Activated CD8-positive, alpha-beta T cell treated with anti-CD3 and anti-CD28 coated beads for 36 hours (primary cell): ENCODE measurements at places on chromosomes 4 and X. TPM values are rescaled to one million over a fixed set of nuclear protein-coding genes. Genes with fewer than 3 reads are reported as not detected.

The CSAG3 gene
- total RNA-seq, result not detected

The RRH gene
- not detected for total RNA-seq

The MAGEC3 gene
- total RNA-seq, result not detected

The SMR3B gene
- not detected for total RNA-seq

The TMPRSS11A gene
- total RNA-seq, result not detected

The ARMCX2 gene
- total RNA-seq, result 15.3 TPM

The PRKG2 gene
- total RNA-seq, result 0.54 TPM

The NCAPG gene
- total RNA-seq, result 65.9 TPM

The COX7B2 gene
- not detected for total RNA-seq

The VCX3A gene
- not detected for total RNA-seq

The CCNB3 gene
- 0.51 TPM for total RNA-seq

The ARMCX4 gene
- 4.8 TPM for total RNA-seq

The VCX gene
- total RNA-seq, result not detected

- DNase-seq, result no peak
Measured at GRCh38 chr4:148704291-148704690, 262.1 kb upstream of the NR3C2 start.

GRCh38 chrX:120750381-120750780 lies 120.5 kb upstream of the C1GALT1C1 start:
- DNase-seq, result no peak

DNA sequence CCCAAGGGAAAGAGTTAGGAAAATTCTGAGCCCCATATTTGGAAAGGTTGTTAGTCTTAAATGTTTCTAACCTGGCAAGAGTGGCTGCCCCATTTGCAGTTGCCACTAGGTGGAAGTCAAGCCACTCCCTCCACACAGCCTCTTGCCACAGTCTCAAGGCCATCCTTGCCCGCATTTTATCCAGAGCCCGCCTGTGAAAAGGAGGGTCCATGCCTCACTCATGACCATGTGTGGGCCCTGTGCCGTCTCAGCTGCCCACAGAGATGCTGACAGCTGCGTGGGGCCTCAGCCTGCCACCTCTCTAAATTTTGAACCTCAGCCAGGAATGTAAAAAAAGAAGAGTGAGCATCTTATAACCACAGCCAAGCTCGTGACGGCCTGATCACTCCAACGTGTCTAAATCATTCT lies 201.5 kb upstream of the FAM241A start:
- peak; percentile 15 for DNase-seq

- DNase-seq, result no peak
Measured at GRCh38 chrX:97119474-97120109, 235.9 kb downstream of the RPA4 start.

DNA sequence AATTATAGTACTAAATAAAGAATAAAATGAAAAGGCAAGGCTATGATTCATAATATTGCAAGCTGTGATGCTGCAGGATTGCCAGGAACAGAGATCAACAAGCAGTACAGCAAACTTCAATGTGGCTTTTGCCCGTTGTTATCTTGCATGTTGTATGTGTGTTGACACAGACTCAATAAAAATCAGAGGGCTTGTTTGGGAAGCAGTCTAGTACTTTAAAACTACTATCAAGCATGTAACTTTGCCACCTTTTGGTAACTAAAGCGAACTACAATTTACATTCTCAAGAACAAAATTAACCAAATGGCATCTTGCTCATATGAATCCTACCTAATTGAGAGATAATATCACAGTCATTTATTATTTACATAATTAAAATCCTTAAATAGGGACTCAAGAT lies 79.8 kb upstream of the GPM6A start:
- no peak for DNase-seq

DNA sequence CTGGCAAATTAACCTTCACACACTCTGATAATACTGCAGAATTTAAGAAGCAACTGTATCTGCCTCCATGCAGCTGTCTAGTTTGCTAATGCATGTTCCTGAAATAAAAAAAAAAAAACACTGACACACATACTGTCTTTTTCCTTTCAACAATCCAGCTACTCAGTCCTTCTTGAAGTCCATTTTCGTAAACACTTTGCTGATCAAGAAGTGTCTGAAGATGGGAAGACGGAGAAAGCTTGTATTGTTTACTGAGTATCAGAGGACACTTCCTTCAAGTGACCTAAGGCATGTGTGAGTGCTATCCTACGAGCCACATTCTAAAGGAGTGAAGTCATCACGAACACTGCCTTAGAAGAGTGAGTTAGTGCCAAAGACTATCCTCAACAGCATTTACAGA lies 82.6 kb downstream of the LUZP4 start:
- no peak for DNase-seq

GRCh38 chr4:47705326-47705981 lies 132.4 kb downstream of the CORIN start:
- no peak for DNase-seq

DNA sequence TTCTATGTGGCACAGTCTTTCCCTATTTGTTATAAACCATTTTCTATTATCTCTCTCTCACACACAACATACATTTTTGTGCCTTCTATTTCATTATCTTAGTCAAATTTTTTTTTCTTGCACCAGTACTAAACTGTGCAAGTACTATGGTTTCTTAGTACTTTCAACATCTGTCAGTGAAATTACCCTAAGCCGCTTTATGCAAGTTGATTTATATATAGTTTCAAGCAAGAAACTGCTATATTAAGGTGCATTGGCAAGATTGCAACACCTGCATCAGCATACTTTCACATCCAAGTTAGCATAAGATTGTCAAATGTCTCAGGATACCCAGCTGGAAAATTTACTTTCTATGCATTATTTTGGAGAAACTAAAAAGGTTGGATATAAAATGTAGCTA lies 180.2 kb upstream of the FSTL5 start:
- no peak for DNase-seq

DNA sequence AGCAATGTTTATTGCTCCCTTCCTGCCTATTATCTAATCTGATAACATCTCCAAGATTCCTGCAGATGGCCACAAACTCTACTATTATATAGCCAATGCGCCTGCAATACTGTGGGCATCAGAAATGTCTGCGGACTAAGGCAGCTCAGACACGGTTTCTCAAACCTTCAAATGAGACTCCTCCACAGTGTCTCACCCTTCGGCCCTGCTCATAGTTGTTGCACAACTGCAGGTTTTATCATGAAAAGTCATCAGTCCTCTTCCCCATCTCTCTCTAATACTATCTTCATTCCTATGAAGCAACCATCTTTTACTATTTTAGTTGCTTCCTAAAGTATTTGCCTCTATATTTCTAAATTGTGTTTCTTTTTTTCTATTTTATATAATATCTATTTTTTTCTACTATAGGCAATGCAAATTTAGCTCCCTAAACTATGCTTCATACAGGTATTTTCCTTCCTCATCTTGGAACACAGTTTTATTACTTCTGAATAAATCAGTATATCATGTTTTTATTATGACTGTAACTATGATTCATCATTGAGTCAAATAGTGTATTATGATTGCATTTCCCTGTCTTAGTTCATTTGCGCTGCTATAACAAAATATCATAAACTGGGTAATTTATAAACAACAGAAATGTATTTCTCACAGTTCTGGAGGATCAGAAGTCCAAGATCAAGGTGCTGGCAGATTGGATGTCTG lies 129.7 kb upstream of the EDNRA start:
- no peak for DNase-seq

- no peak for DNase-seq
Measured at GRCh38 chr4:158350161-158350560, 139.9 kb downstream of the TMEM144 start.

- DNase-seq, result no peak
Measured at GRCh38 chrX:40908026-40908425, 172.7 kb upstream of the MED14 start.

GRCh38 chrX:86809651-86810050 lies 661.4 kb downstream of the DACH2 start:
- no peak for DNase-seq

- no peak for DNase-seq
Measured at GRCh38 chr4:113593400-113594230, 167.9 kb downstream of the CAMK2D start.

GRCh38 chrX:132488180-132488705 lies 595 bp downstream of the MBNL3 start:
- DNase-seq, result peak; percentile 35

DNA sequence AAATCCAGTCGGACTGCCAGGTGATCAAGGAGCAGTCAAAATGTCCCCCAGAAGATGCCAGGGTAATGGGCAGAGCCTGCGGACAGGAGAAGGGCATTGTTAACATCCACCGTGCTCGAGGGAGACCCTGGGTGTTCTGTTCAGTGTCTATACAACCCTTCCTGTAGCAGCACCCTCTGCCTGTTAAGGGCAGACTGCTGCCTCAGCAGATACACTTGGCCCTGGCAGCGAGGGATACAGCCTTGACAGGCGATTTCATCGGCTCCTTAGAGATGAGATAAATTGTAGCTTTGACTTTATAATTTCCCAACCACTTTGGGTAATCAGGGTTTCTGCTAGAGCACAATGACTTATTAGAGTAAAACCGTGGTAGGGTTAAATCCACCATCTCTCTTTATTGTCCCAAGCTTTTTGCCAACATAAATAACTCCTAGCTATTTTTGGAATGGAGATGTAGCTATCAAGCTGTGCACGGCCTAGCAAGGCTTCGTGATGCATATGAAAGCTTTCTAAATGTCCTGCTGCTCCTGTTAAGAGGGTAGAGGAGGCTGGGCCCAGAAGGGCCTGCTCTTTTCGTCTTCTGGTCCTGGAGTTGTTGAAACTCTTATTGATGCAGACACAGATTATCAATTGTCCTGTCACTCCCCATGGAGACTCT lies 195.9 kb downstream of the CPEB2 start:
- no peak for DNase-seq

DNA sequence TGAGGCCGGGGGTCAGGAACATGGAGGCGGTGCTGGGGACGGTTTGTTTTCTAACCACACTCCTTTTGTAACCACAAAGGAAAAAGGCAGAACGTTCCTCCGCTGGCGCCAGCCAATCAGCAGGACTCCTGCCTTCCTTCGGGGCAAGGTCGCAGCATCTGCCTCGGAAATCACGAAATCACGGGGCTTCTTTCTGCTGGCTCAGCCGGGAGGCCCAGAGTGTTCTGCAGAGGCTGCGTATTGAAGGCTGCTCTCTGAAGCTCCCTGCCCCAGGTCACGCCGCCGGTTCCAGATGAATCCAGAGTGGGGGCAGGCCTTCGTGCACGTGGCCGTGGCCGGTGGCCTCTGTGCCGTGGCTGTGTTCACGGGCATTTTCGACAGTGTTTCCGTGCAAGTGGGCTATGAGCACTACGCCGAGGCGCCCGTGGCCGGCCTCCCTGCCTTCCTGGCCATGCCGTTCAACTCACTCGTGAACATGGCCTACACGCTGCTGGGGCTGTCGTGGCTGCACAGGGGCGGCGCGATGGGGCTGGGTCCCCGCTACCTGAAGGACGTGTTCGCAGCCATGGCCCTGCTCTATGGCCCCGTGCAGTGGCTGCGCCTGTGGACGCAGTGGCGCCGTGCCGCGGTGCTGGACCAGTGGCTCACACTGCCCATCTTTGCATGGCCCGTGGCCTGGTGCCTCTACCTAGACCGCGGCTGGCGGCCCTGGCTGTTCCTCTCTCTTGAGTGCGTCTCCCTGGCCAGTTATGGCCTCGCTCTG lies 9.4 kb downstream of the TMEM187 start:
- peak; percentile 80 for DNase-seq

DNA sequence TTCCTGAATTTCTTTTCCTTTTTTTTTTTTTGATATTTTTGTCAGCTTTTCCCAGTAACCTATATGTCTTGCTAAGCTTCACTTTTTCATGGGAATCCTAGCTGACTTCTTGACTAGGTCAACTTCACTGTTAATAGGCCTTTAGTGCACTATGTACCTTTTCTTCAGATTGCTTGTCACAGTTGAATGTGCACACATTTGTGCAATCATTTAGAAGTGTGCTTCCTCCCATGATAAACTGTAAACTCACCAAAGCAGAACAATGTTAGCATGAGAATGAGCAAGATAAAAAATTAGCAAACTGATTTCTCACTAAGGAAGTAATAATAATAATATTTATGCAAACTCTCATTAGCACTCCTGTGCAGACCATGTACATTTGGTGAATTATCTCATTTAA lies 173.2 kb downstream of the PABPC4L start:
- DNase-seq, result no peak

- DNase-seq, result peak; percentile 6
Measured at GRCh38 chr4:149031399-149031798, 589.2 kb upstream of the NR3C2 start.

- DNase-seq, result no peak
Measured at GRCh38 chrX:53422861-53423306, at the start of gene RIBC1. TSS of gene RIBC1 (plus strand) at chrX:53422873. CDS start at chrX:53426277, 3,404 bp downstream.

DNA sequence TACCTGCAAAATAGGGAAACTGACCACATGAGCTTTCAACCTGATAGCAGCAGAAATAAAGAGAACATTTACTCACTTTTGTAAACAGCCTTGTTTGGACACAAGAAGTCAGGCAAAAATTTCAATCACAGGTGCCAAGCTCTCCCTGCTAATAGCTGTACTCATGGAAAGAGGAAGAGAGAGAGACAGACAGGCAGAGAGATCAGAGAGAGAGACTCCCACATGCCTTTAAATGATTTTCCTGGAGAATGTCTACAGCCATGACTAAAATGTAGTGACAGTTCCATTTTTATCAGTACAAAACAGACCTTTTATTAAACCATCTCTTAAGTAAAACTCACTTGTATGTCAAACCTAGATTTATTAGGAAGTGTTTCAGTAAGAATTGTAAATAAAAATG lies 752.9 kb downstream of the TRAM1L1 start:
- DNase-seq, result no peak

DNA sequence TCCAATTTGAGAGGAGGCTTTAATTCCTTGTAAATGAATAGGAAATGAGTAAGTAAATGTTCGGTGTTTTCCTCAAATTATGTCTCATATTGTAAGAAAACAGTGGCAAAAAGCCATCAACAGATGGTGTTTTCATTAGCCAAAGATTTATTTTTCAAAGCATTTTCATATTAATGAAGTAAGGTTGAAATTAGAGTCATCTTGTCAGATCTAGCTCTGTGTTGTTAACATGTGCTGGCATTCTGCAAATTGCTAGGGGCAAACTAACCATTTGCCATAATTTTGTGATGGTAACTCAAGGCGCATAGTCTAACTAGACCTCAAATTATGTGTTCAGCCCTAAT lies 24.7 kb downstream of the MID2 start:
- DNase-seq, result no peak

DNA sequence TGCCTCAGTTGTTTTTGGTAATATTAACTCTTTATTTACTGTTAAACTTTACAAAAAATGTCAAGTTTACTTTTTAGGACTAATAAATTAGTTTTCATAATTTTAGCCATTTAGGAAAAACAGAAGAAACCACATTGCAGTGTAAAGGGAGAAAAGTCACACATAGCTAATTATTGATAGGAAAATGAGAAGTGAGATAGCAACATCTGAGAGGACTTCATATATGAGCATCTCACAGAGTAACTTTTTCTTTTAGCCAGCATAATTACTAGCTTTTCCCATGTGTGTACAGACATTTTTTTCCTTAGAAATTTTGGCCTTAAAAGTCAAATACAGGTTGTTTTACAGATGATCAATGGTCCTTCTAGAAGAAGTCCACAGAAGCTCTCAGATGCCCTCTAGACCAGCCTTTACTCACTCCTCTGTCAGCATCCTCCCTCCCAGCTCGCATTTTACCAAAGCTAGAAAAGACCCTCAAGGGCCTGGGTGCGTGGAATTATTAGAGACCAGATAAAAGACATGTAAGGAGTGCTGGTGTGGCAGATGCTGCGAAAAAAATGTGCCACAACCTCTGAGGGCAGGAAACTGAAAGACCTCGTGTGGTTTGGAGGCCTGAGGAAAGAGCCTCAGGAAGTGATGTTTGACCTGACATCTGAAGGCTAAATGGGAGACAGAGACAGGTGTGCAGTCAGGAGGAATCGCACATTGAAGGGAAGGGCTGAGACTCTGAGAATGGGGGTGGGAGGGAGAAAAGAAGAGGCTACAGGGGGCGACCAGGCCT lies 156.9 kb downstream of the CBR4 start:
- DNase-seq, result peak; percentile 5
